ENCODE measurements at places on chromosomes 1 and 21. TPM values are rescaled to one million over a fixed set of nuclear protein-coding genes. Genes with fewer than 3 reads are reported as not detected.

The LHX8 gene
- not detected for total RNA-seq

The RIPK4 gene
- total RNA-seq, result not detected

The S100A7A gene
- total RNA-seq, result not detected

The CELA3A gene
- total RNA-seq, result not detected

The RAP1GAP gene
- total RNA-seq, result not detected

The AK4 gene
- 14.2 TPM for total RNA-seq

The GPR61 gene
- total RNA-seq, result not detected

The ELAPOR1 gene
- 0.67 TPM for total RNA-seq

The MX2 gene
- total RNA-seq, result 16.9 TPM

The AIM2 gene
- not detected for total RNA-seq

The CHI3L2 gene
- not detected for total RNA-seq

The GJA9 gene
- total RNA-seq, result not detected

The PLA2G5 gene
- 4.0 TPM for total RNA-seq

The ADORA1 gene
- total RNA-seq, result not detected

The PLOD1 gene
- total RNA-seq, result 339 TPM

The PROX1 gene
- total RNA-seq, result 4.6 TPM

The EPHA2 gene
- 145 TPM for total RNA-seq

The CTH gene
- 1.4 TPM for total RNA-seq

The CRYBG2 gene
- not detected for total RNA-seq

The AMY1B gene
- not detected for total RNA-seq

The CYP4A11 gene
- total RNA-seq, result not detected

The DYRK3 gene
- total RNA-seq, result 13.2 TPM

The SAMSN1 gene
- 0.33 TPM for total RNA-seq

The SH2D5 gene
- total RNA-seq, result 2.9 TPM

The TNFSF4 gene
- 31.6 TPM for total RNA-seq

The SPATA45 gene
- not detected for total RNA-seq

The SFN gene
- total RNA-seq, result 0.20 TPM

The LPAR3 gene
- total RNA-seq, result not detected

The OR6P1 gene
- not detected for total RNA-seq

The CLEC20A gene
- total RNA-seq, result 0.15 TPM

The HOOK1 gene
- total RNA-seq, result not detected

The MEF2D gene
- 32.3 TPM for total RNA-seq

The TAS1R1 gene
- 0.10 TPM for total RNA-seq

The SLC2A5 gene
- total RNA-seq, result not detected

The GUCA2B gene
- total RNA-seq, result not detected

The MARCKSL1 gene
- total RNA-seq, result 119 TPM

The NTMT2 gene
- total RNA-seq, result not detected

The KIF2C gene
- 41.4 TPM for total RNA-seq

The NBPF11 gene
- total RNA-seq, result 1.7 TPM

The DOCK7 gene
- total RNA-seq, result 20.0 TPM

The RUNX3 gene
- total RNA-seq, result not detected

The RTCA gene
- total RNA-seq, result 37.6 TPM

The MANEAL gene
- 0.59 TPM for total RNA-seq

The SLC22A15 gene
- total RNA-seq, result not detected

The SYNC gene
- total RNA-seq, result 10.6 TPM

The ZSCAN20 gene
- 5.0 TPM for total RNA-seq

The CCDC181 gene
- not detected for total RNA-seq

The CDC7 gene
- total RNA-seq, result 9.5 TPM

The CFAP74 gene
- total RNA-seq, result not detected

The RRP1 gene
- 29.7 TPM for total RNA-seq

The PKP1 gene
- 0.15 TPM for total RNA-seq

The TAL1 gene
- total RNA-seq, result 25.8 TPM

The GUCA2A gene
- not detected for total RNA-seq

The AIRE gene
- total RNA-seq, result not detected

The NID1 gene
- total RNA-seq, result 87.7 TPM

Measured in mammary microvascular endothelial cell (primary cell).